ENCODE measurements at places on chromosomes 4 and X. TPM values are rescaled to one million over a fixed set of nuclear protein-coding genes. Genes with fewer than 3 reads are reported as not detected.

DNA sequence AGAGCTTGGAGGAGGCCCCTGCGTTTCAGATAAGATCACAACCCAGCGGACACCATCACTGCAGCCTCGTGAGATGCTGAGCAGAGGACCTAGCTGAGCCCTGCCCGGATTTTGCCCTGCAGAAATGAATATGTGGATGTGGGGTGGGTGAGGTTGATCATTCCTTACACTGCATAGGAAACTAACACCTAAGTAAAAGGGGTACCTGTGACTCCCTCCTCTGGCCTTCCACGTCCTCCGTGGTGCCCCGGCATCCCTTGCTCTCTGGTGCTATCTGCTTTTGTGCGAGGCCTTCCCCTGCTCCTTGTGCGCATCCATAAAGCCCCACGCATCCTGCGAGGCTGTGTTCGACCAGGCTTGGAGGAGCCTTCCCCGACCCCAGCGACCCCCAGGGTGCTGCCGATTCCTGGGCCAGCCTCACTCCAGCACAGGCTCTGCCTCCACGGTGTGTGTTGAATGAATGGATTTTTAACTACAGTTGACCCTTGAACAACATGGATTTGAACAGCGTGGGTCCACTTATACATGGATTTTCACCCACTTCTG lies 25.6 kb upstream of the GPR78 start:
- DNase-seq: no peak

DNA sequence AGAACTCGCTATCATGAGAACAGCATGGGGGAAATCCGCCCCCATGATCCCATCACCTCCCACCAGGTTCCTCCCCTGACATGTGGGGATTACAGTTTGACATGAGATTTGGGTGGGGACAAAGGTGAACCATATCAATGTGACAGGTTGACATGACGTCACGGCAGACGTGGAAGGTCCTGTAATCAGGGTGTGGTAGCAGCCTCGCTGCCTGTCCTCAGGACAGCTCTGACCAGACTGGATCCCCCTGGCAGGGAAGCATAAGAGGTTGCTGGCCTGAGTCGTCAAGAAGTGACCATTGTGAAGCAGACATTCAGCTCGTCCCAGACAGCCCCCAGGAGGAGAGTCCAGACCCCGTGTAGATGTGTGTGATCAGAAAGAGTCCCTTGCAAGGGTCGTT lies 104.6 kb downstream of the TNIP2 start:
- DNase-seq: no peak

DNA sequence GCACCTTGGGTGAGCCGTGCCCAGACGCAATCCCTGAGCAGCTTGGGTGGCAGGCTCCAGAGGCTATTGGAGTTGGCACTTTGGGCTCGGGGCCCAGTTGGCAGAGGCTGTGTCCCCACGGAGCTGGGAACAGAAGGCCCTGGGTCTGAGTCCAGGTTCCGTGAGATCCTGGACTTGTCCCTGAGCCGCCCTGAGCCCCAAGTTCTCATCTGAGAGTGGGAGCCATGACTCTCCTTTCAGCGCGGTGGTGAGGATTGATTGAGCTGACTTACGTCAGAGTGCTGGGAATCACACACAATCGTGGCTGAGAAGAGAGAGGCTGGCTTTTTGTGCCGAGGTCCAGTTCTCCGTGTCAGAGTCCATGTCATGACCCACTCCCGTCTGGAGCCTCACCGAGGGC lies 98.0 kb downstream of the PSAPL1 start:
- DNase-seq: no peak

DNA sequence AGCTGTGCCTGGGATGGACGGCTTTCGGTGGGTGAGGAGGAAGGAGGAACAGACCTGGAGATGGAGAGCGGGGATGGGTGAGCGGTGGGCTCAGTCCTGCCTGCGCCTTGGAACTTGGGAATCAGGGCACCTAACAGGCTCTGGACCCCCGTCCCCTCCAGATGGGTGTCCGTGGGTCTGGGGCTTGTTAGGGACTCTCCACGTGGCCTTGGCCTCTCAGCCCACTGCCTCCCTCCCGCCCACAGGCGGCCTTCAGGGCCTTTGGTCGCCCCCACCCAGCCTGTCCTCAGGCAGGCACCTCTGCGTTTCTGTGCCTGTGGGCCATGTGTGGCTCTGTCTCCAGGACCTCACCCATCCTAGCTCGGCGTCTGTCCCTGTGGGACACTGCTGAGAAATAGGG lies 29.0 kb downstream of the TRMT44 start:
- DNase-seq: no peak

GRCh38 chrX:110569506-110569905 lies 210.9 kb downstream of the RTL9 start:
- DNase-seq: no peak

DNA sequence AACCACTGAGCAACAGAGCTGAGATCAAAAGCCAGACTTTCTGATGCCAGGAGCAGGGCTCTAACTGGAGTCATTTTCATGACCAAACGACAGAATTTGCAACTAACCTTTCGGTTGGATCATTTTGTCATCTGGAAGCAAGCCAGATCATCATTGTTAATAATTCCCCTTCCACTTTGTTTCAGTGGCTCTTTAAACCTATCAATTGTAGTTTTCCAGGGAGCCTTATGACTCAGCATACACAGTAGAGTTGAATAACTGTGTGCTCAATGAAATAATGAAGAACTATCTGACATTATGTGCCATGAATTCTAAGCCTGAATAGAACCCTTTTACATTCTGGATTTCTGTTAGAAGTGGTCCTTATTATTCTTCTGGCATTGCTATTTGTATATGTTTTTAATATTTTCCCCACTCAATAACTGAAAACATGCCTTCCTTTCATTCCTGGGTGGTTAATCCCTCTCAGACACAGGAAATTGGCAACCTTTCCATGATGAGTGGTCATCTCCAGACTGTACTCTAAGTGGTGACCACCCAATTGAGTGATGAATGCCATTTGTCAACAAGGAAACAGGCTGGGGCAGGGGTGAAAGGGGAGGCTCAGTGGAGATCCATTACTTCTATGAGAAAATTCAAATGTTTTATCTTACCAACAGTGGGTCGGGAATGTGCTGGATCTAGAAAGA lies 431.8 kb downstream of the BCOR start:
- no peak for DNase-seq

FAM199X gene
- 18.9 TPM for total RNA-seq

CHRDL1 gene
- 8.1 TPM for total RNA-seq

DCAF8L2 gene
- total RNA-seq: not detected

DCLK2 gene
- total RNA-seq: 14.0 TPM

DGKK gene
- not detected for total RNA-seq

BEX1 gene
- 3.8 TPM for total RNA-seq

MTM1 gene
- 15.6 TPM for total RNA-seq
